ENCODE measurements at places on chromosomes 4 and X.

DNA sequence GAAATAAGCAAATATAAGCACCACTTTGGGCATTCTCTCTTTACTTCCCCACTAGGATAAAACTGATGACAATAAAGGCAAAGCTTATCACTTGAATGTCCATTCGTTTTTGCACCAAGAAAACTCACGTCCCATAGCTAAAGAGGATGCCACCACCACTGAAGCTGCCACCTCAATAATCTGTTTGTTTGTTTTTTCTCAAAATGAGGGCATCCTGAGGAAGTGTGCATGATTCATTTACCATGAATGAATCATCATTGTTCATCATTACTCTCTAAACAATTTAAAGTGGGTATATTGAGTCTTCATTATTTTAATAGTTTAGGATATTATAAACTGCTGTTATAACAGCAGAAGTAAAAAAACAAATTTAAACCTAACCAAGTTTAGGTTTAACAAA, 168.2 kb downstream of the DCTD start:
- DNase-seq: peak; percentile 22

DNA sequence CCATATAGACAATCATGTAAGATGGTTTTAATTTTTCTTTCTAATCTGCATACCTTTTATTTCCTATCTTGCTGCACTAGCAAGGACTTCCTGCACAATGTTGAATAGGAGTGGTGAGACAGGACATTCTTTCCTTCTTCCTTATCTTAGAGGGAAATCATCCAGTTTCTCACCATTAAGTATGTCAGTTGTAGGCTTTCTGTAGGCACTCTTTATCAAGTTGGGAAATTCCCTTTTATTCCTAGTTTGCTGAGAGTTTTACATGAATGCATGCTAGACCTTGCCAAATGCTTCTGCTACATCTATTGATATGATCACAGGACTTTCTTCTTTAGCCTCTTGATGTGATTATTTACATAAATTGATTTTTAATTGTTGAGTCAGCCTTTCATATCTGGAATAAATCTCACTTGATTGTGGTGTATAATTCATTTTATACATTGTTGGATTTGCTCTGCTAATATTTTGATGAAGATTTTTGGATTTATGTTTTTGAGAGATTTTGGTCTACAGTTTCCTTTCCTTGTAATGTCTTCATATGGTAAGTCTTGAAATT, 23.8 kb downstream of the RNF175 start:
- peak; percentile 12 for DNase-seq

GRCh38 chr4:152607178-152607577, 71.3 kb upstream of the FBXW7 start:
- DNase-seq: no peak

DNA sequence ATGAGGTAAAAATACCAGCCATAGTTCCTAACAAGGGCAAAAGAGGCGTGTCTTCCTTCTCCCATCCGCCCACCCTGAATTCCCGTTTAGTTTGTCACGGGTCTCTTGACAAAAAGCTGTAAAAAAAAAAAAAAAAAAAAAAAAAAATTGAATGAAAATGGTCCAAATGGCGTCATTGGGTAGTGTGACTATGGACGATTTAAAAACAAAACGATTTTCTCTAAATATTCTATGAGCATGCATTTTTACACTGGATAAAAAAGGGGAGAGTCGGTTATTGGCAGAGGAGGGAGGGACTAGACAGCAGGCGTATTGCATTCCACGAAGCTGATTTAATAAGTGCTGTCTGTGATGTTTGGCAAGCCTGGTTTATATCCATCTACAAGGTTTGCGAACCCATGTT, at the start of gene FAM133A:
Gene FAM133A (plus strand): TSS at position 338 of the 403 bp plus-strand sequence. CDS start 35,214 bp downstream, outside the sequence.
- peak; percentile 50 for DNase-seq

- DNase-seq: no peak
Measured at GRCh38 chr4:168633496-168633895, 136.6 kb downstream of the PALLD start.

DNA sequence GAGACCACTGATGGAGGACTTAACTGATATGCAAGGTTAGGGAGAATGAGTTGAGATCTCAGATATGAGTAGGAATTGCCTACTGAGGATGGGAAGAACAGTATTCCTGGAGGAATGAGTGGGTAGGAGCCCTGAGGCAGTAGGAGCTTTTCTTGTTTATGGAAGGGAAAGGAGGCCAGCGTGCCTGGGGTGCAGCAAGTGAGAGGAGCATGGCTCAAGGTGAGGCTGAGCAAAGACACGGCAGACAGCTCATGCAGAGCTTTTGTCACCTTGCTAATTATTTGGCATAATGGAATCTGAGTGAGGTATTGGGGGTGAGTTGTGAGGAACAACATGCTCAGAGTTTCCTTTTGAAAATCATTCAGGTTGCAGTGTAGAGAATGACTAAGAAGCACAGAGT, 65.3 kb upstream of the IBSP start:
- DNase-seq: no peak

DNA sequence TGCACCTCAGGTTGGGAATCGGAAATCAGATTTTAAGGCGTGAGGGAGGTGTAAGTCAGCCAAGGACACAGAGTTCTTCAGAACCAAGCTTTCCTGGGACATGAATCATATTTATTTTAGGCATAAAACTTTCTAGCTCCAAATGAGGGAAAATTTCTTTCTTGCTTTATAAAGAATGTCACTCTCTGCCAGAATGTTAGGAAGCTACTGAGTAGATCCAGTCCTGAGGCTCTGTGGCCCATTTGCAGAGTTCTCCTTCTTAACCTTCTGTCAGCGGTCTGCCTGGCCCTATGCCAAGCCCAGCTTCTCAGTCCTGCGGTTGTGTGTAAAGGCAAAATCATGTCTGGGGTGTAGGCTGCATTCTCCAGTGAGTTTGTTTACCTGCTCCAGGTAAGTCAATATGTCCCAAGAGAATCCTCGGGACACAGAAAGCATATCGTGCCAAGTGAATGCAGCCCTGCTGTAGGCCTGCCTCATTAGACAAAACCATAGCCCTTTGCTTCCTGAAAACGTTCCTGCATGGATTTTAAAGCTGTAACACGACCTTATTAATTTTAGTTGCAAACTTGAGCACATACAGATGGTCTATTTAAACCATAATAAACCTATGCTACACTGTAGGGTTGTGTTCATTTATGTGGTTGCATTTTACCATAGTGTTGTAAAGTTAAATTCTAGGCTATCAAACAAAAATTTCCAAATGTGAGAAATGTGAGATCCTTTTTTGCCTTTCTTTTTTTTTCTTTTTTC, 29.2 kb upstream of the CCNI start:
- DNase-seq: peak; percentile 49

GRCh38 chr4:147840838-147841738, 109.2 kb downstream of the ARHGAP10 start:
- DNase-seq: no peak

- DNase-seq: peak; percentile 0
Measured at GRCh38 chrX:143455046-143455445, 62.2 kb downstream of the SPANXN3 start.

GRCh38 chr4:128876200-128876599, 66.7 kb downstream of the JADE1 start:
- DNase-seq: no peak

DNA sequence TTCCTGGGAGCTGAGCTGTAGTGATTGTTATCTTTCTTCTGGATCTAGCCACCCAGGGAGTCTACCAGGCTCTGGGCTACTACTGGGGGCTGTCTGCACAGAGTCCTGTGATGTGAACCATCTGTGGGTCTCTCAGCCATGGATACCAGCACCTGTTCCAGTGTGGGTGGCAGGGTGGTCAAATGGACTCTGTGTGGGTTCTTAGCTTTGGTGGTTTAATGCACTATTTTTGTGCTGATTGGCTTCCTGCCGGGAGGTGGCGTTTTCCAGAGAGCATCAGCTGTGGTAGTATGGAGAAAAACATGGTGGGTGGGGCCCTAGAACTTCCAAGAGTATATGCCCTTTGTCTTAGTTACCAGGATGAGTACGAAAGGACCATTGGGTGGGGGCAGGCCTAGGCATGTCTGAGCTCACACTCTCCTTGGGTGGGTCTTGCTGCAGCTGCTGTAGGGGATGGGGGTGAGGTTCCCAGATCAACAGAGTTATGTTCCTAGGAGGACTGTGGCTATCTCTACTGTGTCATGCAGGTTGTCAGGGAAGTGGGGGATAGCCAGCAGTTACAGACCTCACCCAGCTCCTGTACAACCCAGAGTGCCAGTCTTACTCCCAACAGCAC, 264.8 kb upstream of the LDB2 start:
- no peak for DNase-seq

DNA sequence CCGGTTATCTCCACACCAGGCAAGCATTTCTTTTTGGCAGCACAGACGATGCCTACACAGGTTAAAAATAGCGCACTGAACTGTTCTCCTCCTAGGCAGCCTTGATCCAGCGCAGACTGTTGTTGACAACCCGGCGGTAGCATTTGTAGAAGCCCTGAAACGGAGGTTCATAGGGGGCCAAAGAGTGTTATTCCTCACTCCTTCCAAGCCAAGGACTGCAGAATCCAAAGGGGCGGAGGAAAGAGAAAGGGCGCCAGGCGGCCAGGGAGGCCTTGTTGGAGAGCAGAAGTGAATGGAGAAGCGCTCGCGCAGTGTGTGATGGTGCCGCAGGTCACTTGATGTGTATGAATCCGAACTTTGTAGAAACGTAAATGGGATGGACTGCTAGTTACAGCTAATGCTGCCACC, 82.7 kb downstream of the TENM3 start:
- no peak for DNase-seq

GRCh38 chrX:95536111-95536510, 1148.5 kb upstream of the DIAPH2 start:
- no peak for DNase-seq

GRCh38 chr4:80215449-80216052, 18.2 kb downstream of the PRDM8 start:
- DNase-seq: peak; percentile 48

DNA sequence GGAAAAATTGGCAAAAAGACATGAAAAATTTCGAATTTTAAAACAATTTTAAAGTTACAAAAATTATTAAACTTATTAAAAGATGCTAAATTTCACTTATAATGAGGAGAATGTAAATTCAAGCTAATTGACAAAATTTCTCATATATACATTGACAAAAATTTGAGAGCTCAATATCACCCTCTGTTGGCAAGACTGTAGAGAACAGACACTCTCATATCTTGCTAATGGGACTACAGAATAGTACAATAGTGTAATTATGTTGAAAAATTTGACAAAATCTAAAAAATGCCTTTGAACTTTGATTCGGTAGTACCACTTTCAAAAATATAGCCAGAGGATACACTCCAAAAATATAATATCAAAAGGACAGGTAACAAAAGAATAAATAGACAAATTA, 29.8 kb downstream of the DCAF8L2 start:
- peak; percentile 15 for DNase-seq
